Left ventricle myocardium inferior (tissue), 1 donor: ENCODE measurements at places on chromosomes 12 and 14. TPM values are rescaled to one million over a fixed set of nuclear protein-coding genes. Genes with fewer than 3 reads are reported as not detected.

DNA sequence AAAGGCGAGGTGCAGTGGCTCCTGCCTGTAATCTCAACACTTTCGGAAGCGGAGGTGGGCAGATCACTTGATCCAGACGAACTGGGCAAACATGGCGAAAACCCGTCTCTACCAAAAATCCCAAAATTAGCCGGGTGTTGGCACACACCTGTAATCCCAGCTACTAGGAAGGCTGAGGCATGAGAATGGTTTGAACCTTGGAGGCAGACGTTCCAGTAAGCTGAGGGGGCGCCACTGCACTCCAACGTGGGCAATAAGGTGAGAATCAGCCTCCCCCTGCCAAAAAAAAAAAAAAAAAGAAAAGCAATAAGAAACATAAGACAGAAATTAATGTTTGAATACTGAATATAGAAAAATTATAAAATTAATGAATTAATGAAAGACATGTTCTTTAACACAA lies 928.7 kb downstream of the LRFN5 start:
- no peak for DNase-seq

The PRKAB1 gene
- total RNA-seq = 9.2 TPM

DNA sequence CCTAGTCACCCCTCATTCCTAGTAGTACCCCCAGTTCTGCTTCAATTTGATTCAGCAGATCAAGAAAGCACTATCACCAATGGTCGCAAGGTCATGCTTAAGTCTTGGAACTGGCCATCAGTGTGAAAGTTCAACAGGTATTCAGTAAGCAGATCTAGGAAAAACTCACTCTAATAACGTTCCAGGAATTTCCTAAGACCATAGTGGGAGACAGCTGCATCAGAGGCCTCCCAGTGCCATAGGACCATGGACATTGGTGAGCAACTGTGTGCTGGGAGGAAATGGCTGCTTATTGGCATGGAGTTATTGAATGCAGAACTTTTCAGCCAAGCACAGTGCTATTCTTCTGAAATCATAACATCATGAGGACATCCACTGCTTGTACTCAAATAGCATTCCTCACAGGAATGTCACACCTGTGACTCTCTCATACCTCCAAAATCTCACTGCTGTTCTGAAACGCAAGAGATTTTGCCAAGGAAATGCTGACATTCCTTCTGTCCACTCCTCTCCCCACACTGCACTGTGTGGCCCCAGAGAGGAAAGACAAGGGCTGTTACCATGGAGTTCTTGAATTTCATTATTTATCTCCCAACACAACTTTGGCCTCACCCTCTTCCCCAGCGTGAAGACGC lies 30.9 kb upstream of the MDM2 start:
- DNase-seq = no peak

The OR4N2 gene
- not detected for total RNA-seq

DNA sequence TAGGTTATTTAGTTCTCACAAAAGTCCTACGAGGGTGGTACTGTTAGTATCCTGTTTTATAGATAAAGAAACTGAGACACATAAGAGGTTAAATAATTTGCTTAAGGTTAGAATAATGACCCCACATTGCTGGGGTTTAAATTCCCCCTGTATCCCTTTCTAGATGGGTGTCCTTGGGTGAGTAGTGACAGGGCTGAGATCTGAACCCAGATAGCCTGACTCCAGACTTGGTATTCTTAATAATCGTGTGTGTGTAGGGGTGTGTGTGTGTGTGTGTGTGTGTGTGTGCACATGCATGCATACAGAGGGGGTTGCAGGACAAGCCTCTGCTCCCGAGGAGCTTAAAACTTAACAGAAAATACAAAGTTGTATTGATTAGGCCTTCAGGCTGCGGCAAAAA lies 96.7 kb upstream of the PSMC1 start:
- DNase-seq = no peak

The TMEM253 gene
- total RNA-seq = 0.19 TPM

DNA sequence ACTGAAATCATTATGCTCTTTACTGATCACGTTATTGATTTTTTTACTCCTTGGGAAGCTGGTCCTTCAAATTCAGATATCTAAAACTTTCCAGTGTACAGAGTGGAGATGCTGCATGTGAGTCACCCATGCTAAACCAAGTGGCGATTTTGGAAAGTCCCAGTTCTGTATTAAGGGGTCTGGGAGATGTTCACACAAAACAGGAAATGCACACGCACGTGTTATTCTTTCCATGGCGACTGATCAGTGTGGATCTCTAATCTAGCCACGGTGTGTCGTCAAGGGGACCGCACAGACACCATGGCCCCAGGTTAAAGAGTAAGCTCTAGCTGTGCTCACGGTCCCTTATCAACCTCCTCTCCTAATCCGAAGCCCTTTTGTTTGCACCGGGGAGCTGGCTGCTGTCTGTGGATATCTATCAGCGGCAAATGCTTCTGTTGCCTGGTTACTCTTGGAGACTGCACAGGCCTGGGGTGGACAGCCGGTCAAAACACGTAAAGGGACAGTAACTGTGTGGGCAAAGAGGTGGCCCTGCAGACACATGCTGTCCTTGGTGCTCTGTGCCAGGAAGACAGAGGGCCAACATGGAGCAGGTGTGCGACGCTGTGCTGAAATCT lies 96.6 kb downstream of the RIMBP2 start:
- no peak for DNase-seq

DNA sequence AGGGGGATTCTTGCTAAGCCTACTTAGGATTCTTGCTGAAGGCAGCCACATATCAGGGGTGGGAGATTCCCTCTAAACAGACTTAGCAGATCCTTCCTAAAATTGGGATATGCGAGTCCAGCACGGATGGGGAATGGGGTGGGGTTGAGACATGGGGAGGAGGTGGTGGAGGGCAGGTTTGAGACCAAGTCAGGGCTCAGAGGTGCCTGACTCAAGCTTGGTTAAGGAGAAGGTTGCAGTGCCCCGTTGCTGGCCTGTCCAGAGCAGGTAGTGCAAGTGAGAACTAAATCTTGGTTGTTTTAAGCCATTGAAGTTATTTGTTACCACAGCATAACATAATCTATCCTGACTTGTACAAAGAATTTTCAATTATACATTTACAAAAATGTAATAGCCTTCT lies 359.7 kb downstream of the AACS start:
- DNase-seq = no peak

DNA sequence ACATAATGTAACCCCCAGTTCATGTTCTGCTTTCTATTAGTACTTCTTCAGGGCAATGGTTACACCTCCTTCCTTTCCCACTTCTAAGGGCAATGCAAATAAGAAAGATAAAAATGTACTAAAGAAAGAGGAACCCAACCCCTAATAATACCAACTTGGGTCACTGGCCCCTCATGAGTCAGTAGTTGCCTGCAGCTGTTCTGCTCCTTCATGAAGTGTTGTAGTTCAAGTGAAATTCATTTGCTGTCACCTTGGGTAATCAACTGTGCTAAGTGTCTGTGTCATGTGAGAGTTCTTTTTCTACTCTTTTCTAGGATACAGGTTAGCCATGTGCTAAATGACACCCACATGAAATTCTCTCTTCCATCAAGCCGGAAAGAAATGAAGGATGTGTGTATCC lies 91.8 kb downstream of the PLXNC1 start:
- no peak for DNase-seq

- no peak for DNase-seq
These were observed 169.9 kb upstream of the LHX5 start for GRCh38 chr12:113641426-113642030.

The KRT6C gene
- total RNA-seq = not detected

The AQP2 gene
- not detected for total RNA-seq

GRCh38 chr14:73610687-73611086 lies 1.6 kb upstream of the ACOT6 start:
- DNase-seq = no peak

The TSPAN19 gene
- total RNA-seq = 0.33 TPM

The ESR2 gene
- 1.0 TPM for total RNA-seq

The REP15 gene
- total RNA-seq = 5.5 TPM

GRCh38 chr14:70108419-70108818 lies 80.3 kb downstream of the SLC8A3 start:
- DNase-seq = no peak

GRCh38 chr12:68899251-68899771 lies 33.7 kb downstream of the CPM start:
- no peak for DNase-seq

DNA sequence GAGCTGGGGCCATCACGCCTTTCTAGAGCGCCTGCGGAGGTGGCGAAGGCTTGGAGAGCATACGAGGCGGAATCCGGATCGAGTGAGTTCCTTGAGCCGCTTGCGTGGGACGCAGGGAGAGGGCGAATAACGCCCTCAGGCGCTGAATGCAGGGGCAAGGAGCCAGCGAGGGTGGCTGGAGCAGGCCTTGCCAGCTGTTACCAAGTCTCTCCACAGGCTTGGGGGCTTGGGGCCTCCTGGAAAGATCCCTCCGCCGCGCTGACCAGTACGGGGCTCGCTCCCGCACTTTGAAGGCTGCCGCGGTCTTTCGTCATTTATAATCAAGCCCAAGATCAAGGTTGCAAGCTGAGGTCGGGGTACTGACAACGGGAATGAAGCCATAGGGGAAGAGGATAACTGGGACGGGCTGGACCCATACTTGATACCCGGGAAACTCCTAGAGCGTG lies 1.2 kb downstream of the FLRT2 start:
- peak; percentile 37 for DNase-seq

- DNase-seq = no peak
These were observed 13.3 kb upstream of the DTX1 start for GRCh38 chr12:113043240-113043639.

DNA sequence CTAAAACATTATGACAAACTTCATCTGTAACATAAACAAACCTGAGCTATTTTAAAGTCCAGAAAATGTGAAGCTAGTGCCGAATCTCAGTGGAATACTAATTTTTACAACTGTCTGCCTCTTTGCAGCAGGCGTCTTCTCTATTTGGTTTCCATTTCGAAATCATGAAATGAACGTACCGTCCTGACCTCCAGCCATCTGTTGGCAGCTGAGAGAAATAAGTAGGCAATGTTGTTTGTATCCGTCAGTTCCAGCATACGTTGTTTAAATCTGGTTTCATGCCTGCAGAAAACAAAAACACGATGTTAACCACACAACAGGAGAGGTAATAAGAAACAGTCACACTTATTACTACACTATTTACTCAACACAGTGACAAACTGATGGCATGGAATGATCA lies 54.3 kb upstream of the KCNJ8 start:
- peak; percentile 17 for DNase-seq

DNA sequence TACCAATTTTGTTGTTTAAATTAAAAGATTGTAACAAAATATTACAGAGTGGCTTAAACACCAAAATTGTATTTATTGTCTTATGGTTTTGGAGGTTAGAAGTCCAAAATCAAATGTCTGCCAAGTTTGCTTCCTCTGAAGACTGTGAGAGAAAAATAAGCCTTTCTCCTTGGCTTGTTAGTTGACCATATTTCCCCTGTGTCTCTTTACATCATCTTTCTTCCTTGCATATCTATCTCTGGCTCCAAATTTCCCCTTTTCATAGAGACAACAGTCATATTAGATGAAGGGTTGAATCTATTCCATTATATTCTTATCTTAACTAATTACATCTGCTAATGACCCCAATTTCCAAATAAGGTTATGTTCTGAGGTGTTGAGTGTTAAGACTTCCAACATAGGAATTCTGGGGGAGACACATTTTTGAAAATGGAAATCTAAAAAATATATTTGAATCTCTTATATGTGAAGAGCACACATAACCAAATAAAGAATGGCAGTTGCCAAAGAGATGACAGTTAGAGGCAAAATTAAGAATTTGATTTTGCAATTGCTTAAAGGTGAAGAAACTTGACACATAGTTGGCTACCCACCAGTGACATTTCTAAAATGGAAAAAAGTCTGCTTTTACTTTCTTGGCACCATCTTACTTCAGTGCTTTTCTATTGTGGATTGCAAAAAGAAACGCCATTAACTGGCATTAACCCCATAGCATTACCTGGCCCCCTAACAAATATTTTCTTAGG lies 407.2 kb downstream of the FSCB start:
- no peak for DNase-seq

DNA sequence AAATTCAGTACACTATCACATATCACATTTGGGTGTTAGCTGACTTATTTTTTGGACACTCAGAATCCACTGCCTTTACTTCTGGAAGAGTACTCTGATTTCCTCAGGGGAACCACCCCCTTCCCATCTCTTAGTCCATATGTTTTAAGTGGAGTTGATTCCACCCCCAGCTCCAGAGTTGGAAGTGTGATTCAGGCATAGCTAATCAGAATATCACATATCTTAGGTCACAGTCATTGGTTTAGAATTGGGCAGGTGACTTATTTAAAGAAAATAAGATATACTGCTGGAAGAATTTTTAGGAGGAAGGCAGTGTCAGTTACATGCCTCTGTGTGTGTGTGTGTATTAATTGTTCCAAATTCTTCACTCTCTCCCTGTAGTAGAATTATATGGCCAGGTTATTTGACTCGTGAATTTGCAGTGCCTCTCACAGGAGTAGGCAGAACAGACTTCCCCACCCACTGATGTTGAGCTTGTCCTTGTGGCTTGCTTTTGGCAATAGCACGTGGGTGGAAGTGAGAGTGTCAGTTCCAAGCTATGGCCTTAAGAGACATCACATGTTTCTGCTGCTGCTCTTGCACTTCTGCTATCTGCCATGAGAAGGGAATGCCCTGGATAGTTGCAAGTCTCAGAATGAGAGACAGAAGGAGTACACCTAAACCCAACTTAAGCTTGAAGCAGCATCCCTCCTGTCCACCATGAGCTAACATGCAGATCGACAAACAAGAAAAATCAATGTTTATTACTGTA lies 6.4 kb upstream of the GAS2L3 start:
- DNase-seq = no peak

GRCh38 chr12:93911396-93911795 lies 234.2 kb downstream of the CRADD start:
- DNase-seq = no peak
